CD8-positive, alpha-beta memory T cell (primary cell): ENCODE measurements at places on chromosomes 5 and 9.
A peak's percentile ranks its signal among the peaks of the same experiment; 100 is the strongest.

GRCh38 chr5:180464603-180464970 lies 29.6 kb upstream of the CNOT6 start:
- no peak for DNase-seq

DNA sequence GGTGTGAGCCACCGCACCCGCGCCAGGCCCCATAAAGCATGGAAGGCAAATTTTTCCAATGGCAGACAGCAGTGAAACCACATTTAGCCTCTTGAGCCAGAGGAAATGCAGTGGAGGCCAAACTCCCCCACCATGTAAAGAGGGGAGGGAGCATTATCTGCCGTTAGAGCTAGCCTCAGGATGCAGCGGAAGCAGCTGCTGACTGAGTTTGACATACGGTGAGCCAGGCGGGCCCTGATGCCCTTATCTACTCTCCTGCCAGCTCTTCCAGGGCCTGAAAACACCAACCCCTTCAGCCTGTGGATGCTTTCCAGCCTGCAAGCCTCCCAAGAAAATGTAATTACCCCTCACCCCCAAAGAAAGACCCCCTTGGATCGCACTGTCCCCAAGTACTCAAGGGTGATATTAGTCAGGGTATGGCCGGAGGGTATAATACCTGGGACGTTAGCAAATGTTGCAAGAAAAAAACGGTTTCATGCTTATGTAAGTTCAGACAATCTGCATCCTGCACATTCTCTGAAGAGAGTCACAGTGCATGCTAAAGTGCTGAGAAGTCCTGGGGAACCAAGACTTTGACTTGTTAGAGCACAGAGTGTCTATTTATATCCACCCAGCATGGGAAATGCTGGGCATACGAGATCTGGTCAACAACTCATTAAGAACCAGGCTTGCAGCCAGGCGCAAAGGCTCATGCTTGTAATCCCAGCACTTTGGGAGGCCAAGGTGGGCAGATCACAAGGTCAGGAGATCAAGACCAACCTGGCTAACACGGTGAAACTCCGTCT lies 11.3 kb upstream of the GGTA1 start:
- no peak for DNase-seq

DNA sequence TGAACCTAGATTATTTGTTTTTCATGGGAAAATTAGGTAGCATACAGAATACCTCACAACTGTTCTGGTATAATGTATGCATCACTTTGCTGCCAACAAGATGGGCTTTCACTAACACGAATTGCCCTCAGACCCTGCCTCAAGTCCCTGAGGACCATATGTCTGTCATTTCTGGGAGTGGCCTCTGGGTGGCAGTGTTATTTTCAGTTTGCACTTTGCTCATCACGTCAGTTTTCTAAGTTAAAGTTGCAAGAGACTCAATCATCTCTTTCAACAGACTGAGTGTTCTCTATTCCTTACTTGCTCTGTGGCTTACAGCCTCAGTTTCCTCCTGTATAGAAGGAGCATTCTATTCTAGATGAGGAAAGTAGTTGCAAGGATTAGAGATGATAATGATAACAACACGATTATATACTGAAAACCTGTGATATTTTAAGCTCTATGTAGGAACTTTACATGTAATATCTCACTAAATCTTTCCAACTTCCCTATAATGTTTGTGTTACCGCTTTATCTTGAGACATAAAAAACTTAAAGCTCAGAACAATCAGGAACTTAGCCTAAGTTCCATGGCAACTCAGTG lies 55.7 kb downstream of the TSSK1B start:
- peak; percentile 38 for DNase-seq

DNA sequence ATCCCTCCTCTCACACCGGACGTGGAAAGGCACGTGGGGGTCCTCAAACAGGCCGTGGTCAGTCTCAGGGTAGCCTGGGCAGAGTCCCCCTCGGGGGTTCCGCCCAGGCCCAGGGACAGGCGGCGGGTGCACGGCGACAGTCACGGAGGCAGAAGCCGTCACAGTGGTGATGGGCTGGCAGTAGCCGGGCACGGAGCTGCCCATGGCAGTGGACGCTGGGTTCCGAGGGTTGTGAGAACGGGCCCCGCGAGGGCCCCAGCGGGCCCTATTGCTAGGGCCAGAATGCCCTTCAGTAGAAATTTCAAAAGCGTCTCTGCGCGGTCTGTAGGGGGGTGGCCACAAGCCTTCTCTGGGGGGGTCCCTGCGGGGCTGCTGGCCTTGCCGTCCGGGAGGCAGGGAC lies 69.8 kb downstream of the PTCH1 start:
- no peak for DNase-seq

DNA sequence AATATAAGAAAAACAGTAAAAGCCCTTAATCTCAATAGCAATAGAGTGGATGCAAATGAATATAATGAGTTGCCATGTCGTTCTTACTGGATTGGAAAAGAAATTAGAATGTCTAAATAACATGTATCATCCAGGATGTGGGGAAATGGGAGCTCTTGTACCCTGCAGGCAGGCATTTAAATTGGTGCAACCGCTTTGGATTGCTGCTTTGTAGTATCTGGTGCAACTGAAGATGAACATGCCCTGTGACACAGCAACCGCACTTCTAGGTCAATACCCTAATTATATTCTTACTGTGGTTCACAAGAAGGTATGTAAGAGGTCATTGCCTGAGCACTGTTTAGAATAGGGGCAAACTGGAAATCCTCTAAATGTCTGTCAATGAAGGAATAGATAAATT lies 18.9 kb downstream of the MRPS30 start:
- DNase-seq = no peak

- DNase-seq = no peak
These were observed 144.0 kb upstream of the PLPPR1 start for GRCh38 chr9:100884518-100884917.

GRCh38 chr9:130756037-130756436 lies 62.5 kb downstream of the EXOSC2 start:
- no peak for DNase-seq

GRCh38 chr5:171606414-171607024 lies 179.1 kb upstream of the SMIM23 start:
- no peak for DNase-seq
